Astrocyte of the cerebellum (primary cell): ENCODE measurements at places on chromosomes 7 and 10.

DNA sequence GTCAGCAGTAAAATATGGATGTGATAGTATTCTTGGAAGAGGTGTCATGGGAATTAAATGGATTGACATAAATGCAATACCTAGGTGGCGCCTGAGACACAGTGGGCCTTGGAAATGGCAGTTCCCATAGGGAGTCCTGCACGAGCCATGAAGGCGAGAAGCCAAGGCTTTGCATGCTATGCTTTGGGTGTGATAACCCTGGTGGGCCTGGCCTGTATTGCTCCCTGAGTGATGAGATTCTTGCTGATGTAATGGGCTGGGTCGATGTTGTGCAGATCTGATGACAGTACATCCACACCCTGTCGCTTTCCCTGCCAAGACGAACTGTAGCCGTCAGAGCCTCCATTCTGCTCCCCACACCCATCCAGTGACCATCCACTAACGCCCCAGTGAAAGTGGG is 46.4 kb downstream of the CREB5 start:
- no peak for DNase-seq

DNA sequence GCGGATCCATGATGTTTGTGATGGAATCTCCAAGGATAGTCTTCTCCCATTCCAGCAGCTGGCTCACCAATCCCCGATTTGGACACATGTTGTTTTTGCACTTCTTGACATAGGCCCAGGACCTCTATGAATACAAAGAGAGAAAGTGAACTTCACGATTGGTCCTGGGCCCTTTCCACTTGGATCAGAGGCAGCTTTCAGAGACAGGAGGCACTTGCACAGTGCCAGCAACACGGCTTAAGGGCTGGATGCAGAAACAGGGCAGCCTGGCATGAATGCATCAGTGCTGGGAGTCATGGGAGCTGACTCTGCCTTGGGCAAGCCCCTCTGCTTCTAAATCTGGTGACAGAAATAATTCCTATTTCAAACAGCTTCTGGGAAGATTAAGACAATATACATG is 2.1 kb upstream of the TMEM120A start:
- DNase-seq: no peak

GRCh38 chr10:95273393-95274312 is 17.1 kb downstream of the PDLIM1 start:
- peak; percentile 42 for DNase-seq

DNA sequence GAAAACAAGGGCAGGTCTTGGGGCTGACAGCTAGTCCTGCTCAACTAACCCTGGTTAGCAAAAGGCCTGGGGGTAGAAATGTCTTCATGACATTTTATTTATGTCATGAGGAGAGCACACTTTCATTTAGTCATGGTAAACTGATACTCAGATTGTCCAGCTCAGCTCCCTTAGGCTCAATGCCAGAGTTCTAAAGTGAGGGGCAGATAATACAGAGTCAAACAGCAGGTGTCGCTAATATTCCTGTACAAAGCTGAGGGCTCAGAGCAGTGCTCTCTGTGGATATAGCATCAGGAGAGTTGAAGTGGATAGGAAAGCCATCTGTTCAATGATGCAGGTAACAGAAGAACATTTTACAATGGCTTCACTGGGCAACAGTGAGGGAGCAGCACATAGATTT is 26.8 kb upstream of the CALCR start:
- no peak for DNase-seq

DNA sequence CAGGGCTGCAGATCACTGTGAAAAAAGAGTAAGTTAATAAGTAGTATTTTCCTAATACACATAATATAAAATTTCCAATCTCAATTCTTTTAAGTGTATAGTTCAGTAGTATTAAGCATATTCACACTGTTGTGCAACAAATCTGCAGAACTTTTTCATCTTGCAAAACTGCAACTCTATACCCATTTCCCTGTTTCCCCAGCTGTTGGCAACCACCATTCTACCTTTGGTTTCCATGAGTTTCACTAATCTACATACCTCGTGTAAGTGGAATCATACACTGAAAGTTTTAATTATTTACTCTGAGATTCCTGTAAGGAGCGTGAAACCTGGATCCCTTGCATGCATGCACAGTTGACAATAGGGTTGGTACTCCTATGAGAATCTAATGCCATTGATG is 155.4 kb downstream of the ZPBP start:
- DNase-seq: no peak

DNA sequence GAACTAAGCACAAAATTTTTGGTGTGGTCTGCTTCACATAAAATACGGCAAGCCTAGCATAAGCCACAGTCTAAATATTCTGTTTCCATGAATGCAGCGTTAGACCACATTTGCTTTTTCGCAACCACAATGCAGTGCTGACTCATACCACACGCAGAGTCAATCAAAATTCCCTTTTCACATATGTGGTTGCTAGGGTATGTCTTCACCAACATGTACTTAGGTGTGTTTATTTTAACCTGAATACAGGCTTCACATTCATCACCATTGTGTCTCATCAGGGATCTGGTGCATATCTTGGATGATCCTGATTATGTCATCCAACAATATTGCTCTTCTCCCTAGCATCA is 90.8 kb downstream of the CHN2 start:
- DNase-seq: peak; percentile 98

- no peak for DNase-seq
Observed at GRCh38 chr7:30260246-30260768, 24.1 kb upstream of the ZNRF2 start.

GRCh38 chr10:89549510-89549909 is 14.1 kb upstream of the SLC16A12 start:
- no peak for DNase-seq

DNA sequence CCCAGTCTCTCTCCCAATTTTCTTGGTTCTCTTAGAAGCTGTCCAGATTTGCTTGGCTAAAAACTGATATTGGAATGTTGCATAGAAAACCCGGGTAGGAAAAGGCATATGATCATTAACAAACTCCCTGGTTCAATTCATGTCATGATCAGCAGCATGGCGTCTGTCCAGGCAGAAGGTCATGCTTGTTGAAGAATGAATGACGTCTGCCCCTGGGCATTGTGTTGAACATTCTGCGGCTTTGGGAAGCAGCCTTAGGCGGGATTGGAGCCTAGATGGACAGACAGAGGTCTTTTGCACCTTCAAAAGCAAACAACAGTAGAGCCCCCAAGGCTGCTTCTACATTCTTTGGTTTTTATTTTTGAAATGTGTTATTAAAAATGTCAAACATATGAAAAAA is 7.7 kb upstream of the MINDY3 start:
- peak; percentile 28 for DNase-seq

DNA sequence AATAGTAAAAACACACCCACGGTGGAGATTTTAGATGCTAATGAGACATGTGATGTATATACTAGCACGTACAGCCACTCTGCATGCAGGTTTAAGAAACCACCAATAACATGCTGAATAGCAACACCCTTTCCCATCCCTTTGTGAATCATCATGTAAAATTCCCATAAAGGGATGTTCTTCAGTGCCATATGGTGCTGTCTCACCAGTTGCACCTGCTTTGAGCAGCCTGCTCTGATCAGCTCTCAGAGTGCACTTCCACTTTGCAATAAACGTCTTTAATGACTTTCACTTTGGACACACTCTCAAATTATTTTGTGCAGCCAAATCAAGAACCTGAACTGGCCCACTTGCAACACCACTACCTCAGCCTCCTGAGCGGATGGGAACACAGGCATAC is 615.0 kb downstream of the ANKRD7 start:
- DNase-seq: no peak

GRCh38 chr10:113015201-113015600 is 65.2 kb downstream of the TCF7L2 start:
- no peak for DNase-seq

DNA sequence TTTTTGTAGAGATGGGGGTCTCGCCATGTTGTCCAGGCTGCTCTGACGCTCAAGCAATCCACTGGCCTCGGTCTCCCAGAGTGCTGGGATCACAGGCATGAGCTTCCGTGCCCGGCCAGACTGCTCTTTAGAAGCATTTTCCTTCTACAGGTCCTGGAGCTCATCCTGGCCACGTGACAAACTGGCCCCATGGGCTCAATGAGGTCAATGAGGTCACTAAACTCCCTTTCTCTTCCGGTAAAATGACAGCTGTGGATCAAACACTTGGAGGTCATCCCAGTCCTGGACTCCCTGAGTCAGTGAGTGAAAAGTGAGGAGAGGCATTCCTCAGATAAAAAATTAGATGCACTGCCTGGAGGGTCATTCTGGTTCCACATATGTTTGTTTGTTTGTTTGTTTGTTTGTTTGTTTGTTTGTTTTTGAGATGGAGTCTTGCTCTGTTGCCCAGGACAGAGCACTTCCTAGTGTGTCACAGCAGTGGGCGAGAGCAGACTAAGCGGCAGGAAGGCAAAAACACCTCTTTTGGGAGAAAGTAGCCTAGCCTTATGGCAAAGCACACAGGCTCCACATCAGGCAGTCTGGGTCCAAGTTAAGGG is 134.9 kb downstream of the TNS3 start:
- no peak for DNase-seq

DNA sequence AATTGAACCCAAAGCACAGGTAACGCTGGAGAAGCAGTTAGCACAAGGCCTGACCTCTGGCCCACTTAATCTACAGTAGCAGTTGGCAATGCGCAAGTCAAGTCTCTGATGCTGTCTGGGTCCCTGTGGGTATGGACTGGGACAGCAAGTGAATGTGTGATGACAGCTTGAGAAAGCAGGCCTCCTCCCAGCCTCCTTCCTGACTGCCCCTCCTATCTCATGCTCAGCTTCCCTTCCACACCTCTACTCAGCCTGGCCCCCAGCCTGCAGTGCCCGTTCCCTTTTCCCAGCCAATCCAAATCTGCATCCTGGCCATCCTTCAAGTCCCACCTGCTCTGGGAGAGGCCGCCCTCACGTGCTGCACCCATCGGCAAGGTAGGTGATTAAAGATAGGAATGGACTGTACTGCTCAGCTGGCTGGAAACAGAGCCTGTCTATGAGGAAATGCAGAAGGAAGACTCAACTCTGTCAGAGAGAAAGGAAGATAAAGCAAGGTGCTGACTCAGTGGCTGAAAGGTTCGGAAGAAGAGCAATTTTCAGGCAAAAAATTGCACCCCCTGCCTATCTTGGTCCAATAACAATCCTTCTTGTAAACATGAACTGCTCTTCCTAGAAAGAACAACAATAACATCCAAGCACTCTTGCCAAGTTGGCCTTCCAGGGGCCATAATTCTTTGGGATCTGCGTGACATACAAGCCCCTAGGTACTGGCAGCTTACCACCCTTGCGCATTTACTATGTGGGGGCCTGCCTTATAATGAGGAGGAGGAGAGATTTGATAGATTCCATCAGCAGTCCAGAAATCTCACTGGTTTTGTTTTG is 16.6 kb upstream of the FGFR2 start:
- DNase-seq: no peak

DNA sequence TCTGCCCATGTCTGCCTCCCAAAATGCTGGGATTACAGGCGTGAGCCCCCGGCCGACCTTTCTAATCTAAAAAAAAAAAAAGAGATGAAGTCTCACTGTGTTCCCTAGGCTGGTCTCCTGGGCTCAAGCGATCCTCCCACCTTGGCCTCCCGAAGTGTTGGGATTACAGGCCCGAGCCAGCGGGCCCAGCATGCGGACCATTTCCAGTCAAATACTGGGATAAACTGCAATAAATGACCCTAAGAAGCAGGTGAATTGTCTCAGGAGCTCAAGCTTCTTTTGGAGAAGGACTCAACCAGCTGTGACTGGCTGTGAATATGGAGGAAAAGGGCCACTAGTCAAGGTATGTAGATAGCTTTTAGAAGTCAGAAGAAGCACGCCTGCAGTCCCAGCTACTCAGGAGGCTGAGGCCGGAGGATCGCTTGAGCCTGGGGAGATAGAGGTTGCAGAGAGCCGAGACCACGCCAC is 550 bp upstream of the CREM start:
- no peak for DNase-seq

GRCh38 chr7:20562461-20562860 is 53.0 kb upstream of the ABCB5 start:
- no peak for DNase-seq

DNA sequence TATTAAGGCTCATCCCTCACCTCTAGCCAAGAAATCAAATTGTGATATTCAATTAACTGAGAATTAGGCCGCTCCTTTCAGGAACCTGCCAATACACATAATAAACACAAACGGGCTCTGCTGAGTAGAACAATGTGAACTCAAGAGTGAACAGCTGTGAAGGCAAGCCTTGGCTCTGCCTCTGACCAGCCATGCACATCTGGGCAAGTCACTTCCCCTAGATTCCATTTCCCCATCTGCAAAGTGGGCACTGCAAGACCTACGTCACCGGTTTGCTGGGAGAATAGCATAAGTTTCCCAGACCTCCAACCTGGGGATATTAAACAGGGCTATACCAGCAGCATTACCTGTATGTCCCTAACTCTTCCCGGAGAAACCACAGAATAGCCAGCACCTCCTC is 355.2 kb downstream of the TNS3 start:
- no peak for DNase-seq

GRCh38 chr10:1047937-1048336 is 982 bp downstream of the IDI1 start:
- DNase-seq: no peak

- peak; percentile 23 for DNase-seq
Observed at GRCh38 chr7:27576360-27576944, 86.2 kb downstream of the HIBADH start.

- DNase-seq: no peak
Observed at GRCh38 chr10:24727786-24728185, 4.1 kb upstream of the ARHGAP21 start.

GRCh38 chr7:51314726-51315125 is 1.9 kb downstream of the COBL start:
- no peak for DNase-seq

DNA sequence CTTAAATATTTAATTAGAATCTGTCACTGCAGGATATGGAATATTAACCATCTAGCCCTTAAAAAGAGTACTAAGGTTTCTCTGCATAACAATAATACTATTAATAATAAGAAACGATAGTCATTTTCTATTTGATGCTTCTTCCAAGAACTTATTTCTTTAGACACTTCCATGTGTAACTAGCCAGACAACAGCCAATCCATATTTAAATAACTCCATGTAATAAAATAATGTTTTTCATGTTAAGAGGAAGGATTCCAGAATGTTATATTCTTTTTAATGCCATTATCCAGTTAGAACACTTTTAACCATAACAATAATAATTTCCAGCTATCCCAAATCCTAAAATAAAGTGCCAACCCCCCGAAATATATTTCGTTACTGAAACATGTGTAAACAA is 170.1 kb upstream of the WNT16 start:
- no peak for DNase-seq

GRCh38 chr7:34138483-34138882 is 233.1 kb downstream of the BMPER start:
- DNase-seq: no peak

- DNase-seq: no peak
Observed at GRCh38 chr10:117818721-117819120, 228.0 kb downstream of the RAB11FIP2 start.

- no peak for DNase-seq
Observed at GRCh38 chr7:102050864-102051460, 233.5 kb downstream of the CUX1 start.

GRCh38 chr7:36303202-36304098 is 86.2 kb upstream of the ANLN start:
- DNase-seq: peak; percentile 69

- DNase-seq: peak; percentile 12
Observed at GRCh38 chr10:112475575-112476218, 28.7 kb downstream of the VTI1A start.
